Cortex of kidney (tissue), 1 donor: ENCODE measurements at places on chromosomes 1 and 21.

DNA sequence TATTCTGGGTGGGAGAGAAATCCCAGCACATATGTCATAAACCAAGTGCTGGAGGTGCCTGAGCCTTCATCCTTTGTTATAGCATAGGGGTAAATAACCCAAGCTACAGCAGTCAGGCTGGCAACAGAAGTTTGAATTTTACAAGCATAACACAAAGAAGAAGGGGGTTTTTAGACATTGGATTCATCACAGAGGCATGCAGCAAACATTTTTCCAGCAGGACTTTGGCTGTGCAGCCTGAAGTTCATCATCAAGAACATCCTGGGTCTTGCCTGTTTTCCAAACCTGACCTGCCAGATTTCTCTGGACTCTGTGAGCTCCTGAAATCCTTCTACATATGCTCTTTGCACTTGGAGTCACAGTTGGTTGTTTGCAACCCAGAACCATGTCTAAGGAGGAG is 16.2 kb downstream of the PTGER3 start:
- no peak for DNase-seq

DNA sequence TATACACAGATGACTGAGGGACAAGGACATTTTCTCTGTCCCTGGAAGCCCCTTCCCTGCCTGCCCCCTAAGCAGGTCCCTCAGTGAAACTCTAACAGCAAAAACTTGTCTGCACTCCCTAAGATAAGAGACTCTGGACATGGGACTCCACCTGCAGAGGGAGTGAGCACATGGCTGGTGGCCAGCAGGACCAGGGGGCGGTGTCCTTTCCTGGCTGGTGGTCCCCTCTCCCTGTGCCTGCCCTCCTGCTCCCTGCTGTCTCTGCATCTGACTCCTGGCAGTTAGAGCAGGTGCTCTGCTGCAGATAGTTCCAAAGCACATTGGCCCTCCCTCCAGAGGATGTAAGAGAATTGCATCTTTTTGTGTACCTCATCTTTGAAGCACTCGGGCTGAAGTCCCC is 215.5 kb downstream of the GRIK3 start:
- no peak for DNase-seq

GRCh38 chr21:35478161-35479064 is 429.3 kb upstream of the RUNX1 start:
- DNase-seq = no peak

- DNase-seq = no peak
These were observed 665 bp downstream of the DAB1 start for GRCh38 chr1:57423135-57423655.

GRCh38 chr1:229027622-229028182 is 243.2 kb upstream of the RAB4A start:
- no peak for DNase-seq

GRCh38 chr1:171654201-171654941 is 1.9 kb upstream of the MYOC start:
- no peak for DNase-seq

DNA sequence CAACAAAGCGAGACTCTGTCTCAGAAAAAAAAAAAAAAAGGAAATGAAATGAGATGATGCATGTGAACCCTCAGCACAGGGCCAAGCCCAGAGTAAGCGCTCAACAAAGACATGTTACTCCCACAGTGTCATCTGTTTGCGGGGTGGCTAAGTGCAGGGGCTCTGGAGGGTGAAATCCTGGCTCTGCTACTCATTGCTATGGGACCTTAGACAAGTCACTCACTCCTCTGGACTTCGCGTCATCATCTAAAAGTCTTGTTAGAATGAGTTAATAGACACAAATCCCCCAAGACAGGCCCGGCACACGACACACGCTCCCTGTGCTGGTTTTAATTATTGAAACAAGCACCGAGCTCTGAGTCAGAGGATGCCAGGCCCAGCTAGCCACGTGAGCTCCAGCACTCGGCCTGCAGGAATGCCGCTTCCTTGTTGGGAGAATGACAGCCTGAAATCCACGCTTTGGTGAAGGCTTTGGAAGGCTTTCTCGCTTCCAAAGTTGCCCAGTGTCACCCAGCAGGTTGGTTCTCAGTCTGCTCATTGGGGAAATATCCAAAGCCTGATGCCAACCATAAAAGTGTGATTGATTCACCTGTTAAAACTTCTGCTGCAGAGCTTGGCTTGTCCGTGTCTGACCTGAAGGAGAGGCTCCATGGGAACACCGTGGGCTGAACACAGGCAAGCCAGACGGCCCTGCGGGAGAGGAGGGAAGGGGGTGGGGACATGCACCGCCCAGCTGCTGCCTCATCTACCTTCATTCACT is 36.7 kb upstream of the TARDBP start:
- DNase-seq = no peak

GRCh38 chr1:94124538-94124937 is 3.6 kb upstream of the ABCA4 start:
- no peak for DNase-seq

- DNase-seq = no peak
These were observed 187.7 kb downstream of the NFIA start for GRCh38 chr1:61270107-61270506.

DNA sequence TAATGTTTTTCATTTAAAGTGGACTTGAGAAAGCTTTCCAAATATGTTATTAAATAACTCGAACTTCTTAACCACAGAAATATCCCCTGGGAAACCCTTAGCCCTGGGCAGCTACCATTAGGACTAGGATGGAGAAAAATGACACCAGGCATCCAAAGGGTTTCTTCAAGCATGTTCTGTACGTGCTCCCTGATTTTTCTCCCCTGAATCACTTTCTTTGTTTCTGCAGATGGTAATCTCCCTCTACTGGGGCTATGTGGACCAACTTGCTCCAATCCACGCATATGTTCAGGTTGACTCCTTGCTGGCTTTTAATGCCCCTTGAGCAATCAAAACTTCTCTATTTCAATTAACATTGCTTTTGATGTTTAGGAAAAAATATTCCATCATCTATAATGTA is 312.7 kb upstream of the C1orf87 start:
- no peak for DNase-seq

GRCh38 chr21:36132696-36133095 is 2.2 kb upstream of the CBR3 start:
- DNase-seq = no peak

DNA sequence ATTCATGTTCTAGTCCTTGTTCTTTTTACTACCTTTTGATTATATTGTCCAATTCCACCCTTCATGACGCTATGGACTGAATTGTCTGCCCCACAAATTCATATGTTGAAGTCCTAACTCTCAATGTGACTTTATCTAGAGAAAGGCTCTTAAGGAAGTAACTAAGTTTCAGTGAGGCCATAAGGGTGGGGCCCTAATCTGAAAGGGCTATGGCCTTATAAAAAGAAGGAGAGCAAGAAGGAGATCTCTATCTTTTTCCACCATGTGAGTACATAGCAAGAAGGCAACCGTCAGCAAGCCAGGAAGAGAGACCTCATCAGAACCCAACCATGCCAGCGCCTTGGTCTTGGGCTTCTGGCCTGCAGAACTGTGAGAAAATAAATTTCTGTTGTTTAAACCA is 95.9 kb downstream of the HIVEP3 start:
- no peak for DNase-seq

GRCh38 chr1:60296794-60297193 is 223.2 kb upstream of the C1orf87 start:
- no peak for DNase-seq

DNA sequence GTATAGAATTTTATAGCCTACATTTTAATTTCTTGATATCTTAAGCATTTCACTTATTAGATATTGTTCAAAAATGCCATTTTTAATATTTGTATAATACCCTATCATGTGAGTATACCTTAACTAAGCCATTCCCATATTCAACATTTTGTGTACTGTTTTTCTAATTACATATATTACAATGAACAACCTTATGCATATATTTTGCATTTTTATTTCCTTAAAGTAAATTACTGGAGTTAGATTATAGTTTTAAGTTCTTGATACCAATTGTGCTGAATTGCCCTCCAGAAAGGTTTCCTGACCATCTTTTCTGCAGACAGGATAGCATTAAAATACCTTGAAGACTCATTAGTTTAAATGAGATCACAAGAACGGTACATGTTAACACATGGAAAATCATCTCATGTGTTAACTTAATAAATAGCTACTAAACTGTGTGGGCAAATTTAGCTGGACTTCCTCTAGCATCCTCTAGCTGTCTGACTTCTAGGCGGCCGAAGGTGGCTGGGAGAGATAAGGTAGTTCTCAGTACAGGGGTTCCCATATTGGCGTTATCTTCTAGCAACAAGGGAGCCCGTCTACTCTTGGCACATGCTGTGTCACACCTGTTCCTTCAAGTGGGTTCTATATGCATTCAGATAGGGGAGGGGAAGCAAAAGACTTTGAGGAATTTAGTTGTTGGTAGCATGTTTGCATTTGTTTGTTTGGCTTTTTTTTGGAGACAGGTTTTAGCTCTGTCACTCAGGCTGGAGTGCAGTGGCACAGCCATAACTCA is 8.9 kb downstream of the DCLRE1B start:
- no peak for DNase-seq

DNA sequence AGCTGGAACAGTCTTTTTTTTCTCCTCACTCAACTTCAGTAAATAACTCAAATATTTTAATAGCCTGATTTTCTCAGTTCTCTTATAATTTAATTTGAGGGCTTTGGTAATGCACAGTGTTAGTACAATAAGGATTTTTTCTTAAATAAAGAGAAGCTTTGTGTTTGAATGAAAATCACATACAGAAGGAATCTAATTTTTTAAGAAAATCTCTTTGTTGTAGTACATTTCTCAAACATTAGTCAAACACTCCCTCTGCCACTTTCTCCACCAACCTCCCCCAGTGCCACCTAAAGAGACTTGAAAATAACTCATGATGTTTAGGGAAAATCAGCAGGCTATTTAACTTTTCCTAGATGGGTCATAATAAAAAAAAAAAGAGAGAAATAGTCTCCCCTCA is 42.3 kb upstream of the ACP6 start:
- no peak for DNase-seq

DNA sequence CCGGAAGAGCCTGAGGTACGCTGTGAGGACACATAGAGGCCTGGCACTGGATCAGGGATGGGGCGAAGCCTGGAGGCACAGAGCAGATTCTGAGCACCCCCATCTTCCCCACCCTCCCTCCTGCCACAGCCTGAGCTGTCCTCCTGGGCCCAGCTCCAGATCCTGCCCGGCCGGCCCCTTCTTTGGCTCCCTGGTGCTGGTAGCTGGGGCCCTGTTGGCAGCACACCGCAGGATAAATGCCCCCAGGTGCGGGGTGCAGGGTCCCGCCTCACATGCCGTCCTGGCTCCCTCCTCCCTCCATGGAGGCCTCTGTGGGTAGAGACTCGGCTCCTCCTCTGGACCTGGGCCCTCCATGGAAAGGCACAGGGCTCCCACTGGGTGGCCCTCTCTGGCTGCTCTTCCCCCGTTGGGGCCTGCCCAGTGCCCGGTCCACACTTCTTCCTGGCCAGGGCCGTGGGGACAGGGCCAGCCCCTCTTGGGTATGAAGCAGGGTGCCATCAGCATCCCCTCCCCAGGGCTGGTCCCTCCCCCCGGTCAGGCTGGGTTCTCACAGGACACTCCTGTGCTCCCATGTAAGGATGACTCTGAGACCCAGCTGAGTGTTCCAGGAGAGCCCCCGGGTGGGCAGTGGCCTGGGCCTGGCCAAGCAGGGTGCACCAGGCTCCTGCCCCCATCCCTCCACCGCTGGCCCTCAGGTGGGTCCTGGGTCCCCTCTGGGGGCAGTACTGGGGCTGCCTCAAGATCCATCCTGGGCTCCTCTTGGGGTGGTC is 1.1 kb upstream of the OBSCN start:
- no peak for DNase-seq

- no peak for DNase-seq
These were observed 165.3 kb downstream of the GRIK3 start for GRCh38 chr1:36869054-36869453.

DNA sequence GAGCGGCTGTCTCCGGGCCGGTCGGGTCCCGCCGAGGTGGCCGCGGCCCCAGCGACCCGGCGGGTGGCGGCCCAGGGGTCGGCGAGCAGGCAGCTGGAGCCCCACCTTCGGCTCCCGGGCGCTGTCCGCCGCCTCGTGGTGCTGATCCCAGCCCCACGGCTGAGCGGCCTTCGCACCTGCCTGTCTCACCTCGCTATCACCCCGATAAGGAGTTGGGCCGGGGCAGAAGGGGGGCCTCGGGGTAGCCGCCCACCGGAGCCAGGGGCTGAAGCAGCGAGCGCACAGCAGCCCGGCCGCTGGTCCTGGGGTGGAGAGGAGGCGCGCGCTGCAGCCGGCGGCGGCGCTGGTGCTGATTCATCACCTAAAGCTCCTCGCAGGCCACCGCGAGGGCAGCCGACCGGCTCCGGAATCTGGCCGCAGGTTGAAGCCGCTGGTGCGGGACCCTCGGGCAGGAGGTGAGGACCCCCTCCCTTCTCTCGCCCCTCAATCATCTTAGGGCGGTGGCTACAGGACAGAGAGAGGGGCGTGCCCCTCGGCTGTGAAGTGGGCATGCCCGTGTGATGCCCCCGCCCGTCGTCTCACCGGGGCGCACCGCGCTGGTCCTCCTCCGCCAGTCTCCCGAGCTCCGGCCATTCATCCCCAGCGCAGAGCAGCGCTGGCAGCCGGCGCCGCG is 575 bp downstream of the TRIM67 start:
- DNase-seq = no peak

- no peak for DNase-seq
These were observed 17.8 kb upstream of the SLAMF1 start for GRCh38 chr1:160664573-160665051.

- DNase-seq = no peak
These were observed 42.9 kb downstream of the UMODL1 start for GRCh38 chr21:42113926-42114409.

GRCh38 chr1:58695206-58695605 is 4.7 kb downstream of the MYSM1 start:
- no peak for DNase-seq

DNA sequence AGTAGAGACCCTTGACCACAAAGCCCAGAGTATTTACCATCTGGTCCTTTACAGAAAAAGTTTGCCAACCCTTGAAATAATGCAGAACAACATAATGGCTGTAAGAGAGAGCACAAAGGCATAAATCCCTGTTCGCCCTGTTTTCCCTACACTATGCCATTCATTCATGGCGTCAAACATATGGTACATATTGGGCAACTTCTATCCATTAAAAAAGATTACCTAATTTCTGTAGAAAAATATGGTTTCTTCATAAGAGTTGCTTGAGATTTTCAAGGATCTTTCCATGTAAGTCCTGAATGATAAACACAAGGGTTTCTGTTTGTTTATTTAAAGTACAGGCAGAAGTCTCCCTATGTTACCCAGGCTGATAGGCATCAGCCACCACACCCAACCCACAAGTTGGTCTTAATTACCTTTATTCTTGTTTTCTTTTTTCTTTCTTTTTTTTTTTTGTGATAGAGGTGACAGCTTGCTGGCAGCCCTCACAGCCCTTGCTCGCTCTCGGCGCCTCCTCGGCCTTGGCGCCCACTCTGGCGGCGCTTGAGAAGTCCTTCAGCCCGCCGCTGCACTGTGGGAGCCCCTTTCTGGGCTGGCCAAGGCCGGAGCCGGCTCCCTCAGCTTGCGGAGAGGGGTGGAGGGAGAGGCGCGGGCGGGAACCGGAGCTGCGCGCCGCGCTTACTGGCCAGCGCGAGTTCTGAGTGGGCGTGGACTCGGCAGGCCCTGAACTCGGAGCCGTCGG is 68.3 kb upstream of the NR5A2 start:
- no peak for DNase-seq

- DNase-seq = no peak
These were observed 112.2 kb downstream of the DISP1 start for GRCh38 chr1:222927031-222927430.
